ENCODE measurements at places on chromosomes 2 and 18. TPM values are rescaled to one million over a fixed set of nuclear protein-coding genes. Genes with fewer than 3 reads are reported as not detected.

DNA sequence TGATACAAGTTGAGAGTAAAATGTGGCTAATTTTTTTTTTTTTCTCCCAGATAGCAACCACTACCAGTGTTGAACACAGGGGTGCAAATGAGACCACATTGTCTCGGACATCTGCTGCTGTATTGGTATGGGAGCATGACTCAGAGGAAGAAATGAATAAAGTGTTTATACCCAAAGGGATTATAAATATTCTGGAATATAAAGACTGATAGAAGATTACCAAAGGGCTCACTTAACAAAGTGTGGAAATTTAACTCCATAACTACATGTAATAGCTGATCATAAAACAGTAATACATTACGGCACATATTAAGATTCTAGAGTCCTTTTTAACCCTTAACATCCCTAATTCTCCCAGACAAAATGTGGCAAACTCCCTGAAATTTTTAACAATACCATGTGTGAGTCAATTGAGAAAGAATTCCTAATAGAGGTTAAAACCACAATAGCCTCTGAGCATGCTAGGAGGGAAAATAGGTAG, 1023.0 kb upstream of the ACVR2A start:
- DNase-seq = no peak

DNA sequence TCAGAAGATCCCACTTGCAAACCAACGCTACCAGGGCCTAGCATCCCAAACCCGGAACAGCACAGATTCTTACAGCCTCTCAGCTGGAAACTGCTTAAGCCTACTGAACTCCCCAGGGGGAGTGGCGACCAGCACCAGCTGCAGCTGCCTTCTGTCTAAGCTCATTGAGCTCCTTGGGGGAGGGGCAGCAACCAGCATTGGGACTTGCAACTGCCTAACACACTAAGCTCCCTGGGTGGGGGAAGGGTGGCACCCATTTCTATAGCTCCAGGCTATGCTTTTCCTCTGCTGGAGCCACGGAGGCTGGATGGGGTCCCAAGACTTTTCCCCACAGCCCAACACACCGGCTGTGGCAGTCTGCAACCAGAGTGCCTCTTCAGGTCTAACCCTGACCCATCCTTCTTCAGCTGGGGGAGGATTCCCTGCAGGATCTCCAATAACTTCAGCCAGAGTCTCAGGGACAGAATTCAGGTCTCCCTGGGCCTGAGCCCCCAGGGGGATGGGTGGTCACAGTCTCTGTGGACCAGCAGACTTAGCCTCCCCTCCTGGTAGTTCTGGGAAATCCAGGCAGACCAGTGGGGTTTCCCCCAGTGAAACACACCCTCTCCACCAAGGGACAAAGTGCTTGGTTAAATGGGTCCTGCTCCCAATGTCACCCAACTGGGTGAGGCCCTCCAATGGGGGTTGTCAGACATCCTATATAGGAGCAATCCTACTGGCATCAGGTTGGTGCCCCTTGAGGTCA, 45.9 kb upstream of the ITGA4 start:
- no peak for DNase-seq

DNA sequence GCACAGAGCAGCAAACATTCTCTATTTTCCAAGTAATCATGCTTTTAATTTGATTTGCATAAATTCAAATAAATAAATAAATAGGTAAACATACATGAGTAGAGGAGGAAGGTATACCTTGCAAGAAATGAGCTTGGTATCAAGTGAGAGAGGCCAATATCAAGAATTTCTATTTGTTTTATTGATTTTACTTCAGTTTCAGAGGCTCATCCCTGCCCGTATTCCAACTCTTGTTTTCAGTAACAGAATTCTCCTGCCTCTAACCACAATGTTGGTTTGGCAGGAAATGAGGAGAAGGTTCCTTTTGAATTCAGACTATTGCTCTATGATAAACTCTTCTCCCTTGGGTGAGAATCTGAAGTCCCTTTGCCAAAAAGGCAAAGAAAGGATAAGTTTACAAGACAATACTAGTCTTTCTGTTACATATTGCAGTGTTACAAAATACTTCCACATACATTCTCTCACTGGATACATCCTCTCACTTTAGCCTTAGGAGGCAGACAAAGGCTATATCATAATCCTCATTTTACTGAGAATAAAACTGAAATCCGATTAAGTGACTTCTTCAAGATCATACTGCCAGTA, 68.3 kb upstream of the ZNF397 start:
- DNase-seq = no peak

DNA sequence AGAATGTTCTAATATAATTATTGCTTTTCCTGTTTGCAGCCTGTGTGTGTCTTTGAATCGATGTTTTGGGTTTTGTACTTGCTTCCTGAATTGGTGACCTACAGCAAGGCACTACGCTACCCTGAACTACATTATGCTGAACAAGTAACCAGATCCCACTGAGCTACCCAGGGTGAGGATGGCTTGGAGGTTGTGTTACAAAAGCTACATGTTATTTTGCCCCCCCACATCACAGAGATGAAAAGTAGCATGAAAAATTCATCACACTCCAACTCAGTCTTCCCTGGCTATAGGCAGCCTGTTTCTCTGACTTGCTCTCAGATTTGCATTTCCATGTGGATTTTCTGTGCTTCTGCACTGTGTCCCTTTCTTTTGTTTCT, 162.1 kb downstream of the LDLRAD4 start:
- DNase-seq = no peak

PGAP1 gene
- total RNA-seq = 7.4 TPM

MEMO1 gene
- total RNA-seq = 42.0 TPM

RAX gene
- total RNA-seq = not detected

Measured in CD4-positive, alpha-beta memory T cell (primary cell).